COLO829 (cell line): ENCODE measurements at places on chromosomes 5 and 9.
A peak's percentile ranks its signal among the peaks of the same experiment; 100 is the strongest.

DNA sequence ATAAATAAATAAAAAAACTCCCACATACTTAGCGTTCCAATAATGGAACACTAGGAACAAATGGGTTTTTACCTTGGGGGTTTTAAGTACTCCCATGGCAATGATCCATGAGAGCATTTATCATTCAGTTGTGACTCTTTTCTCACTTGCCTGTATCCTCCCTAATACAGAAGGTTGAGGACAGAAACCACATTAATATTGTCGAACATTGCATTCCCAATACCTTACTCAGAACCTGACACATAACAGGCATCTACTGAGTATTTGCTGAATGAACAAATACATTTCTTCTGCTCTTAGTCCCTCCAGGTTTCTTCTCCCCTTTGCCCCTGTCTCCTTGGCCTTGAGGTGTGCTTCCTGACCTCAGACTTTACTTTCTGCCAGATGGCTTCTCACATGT lies 175.9 kb downstream of the CEMIP2 start:
- DNase-seq: no peak

DNA sequence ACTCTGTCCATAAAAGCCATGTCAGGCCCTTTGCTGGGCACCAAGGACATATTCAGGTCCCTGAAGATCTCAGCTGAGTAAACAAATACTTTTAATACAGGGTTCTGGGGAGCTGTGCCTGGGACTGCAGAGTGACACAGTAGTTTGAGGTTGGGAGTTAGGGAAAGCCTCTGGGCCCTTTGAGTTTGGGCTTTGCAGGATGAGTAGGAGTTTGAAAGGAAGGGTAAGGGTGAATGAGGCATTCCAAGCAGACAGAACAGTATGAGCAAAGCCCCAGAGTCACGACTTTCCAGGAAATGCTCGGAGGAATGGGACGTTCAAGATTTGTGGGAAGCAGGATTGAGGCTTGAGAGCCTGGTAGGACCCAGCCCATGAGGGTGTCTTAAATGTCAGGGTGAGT lies 13.3 kb downstream of the CRB2 start:
- DNase-seq: no peak

DNA sequence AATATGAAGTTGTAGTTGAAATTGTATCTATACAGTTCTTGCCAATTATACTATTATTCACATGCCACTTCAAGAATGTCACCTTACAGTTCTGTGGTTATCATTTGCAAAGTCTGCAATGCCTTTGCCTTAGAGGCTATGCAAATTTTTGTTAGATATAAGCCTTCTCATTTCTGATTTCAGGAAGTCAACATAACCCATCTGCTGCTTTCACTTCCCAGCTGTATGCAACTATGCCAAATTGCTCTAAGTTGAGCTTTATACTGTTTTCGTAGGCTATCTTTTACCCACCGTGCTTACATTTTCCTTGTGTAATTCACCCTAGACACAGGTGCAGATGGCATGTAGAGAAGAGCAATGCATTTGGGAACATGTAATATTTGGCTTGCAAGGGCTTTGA lies 1083.0 kb downstream of the CDH9 start:
- DNase-seq: no peak

- DNase-seq: peak; percentile 24
Observed at GRCh38 chr9:84642553-84643141, 26.9 kb upstream of the NTRK2 start.

DNA sequence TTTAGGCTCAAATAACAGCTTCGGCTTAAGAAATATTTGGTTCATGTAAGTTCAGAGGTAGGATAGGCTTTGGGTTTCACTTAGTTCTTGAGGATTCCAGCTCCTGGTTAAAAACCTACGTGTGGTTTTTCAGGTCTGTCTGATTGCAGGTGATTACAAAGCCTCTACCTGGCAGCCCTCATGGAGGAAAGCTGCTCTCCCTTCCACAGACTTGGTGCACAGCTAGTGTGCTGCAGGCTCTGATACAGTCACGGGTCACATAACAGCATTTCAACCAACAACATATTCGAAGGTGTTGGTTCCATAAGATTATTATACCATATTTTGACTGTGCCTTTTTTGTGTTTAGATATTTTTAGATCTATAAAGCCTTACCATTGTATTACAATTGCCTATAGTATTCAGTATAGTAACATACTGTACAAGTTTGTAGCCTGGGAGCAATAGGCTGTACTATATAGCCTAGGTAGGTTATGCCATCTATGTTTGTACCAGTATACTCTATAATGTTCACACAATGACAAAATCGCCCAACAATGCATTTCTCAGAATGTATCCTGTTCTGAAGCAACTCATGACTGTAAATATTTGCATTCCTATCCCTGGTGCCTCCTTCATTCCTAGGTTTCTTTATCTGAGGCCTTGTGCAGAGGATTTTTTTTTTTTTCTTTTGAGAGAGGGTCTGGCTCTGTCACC lies 8.0 kb upstream of the DCP2 start:
- no peak for DNase-seq

- DNase-seq: no peak
Observed at GRCh38 chr9:129031514-129031913, 3.4 kb upstream of the SH3GLB2 start.

- peak; percentile 28 for DNase-seq
Observed at GRCh38 chr9:130298662-130299279, 33.2 kb downstream of the HMCN2 start.

DNA sequence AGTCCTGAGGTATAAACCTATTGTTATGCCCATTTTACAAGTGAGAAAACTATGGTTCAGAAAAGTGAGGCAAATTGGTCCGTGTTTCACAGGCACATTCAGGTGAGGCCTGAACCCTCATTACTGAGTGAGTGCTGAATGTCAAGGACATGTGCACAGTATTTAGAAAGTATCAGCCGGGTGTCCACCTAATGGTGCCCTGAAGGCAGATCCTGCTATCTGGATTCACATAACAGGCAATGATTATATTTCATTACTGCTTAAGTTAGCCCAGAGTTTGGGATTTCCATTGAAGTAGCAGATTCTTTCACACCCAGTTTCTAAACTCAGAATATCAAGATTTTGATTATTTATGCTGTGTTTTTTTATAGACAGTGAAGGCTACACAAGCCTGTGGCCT lies 142.7 kb downstream of the LHFPL2 start:
- DNase-seq: no peak
